ENCODE measurements at places on chromosomes 13 and 19.

DNA sequence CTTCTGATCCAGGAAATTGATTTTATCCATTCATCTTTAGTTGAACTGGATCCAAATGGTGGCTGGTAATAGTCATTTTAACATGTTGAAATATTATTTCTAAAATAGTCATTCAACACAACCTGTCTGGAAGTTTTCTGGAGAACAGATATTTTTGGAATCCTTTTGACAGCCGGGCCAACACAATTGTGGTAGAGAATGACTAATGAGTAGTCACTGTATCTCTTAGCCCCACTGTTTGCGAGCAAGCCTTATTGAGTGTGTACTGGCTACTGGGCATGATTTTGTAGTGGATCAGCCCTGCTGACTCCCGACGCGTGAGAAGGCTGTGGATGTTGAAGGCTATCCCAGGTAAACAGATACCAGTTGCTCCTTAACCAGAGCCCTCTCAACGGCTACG is 383.4 kb downstream of the ZNF536 start:
- DNase-seq: no peak

DNA sequence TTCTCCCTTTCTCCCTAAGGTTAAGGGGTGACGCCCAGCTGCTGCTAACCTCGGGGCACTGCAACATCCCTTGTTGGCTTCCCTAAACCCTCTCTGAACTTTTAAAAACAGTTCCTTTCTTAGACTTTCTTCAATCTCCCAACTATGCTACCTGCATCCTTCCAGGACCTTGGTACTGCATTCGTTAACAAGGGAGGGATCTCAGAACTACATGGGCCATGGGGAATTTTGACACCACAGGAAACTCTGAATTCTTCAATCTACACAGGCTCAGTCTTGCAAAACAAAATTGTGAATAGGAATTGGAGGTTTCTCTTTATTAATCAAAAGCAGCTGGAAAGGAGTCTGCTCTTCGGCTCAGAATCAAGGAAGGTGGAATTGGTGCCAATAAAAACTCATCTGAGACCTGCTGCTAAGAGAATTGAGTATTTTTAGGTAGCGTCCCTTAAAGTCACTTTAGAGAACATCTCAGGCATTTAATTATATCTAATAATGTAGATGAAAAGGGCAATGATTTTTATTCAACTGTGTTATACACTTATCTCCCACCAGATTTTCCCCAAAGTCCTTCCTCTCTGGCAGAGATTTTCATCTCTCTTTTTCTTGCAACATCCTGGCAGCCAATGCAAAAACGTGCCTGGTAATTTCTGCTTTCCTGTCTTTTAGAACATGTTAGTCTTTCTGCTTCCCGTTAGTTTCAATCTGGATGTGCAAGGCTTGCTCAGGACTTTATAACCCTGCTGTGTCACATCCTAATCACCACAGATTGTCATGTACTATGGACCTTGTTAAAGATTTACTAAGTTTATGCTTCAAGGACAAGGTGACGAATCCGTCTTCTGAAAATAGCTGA is 69.1 kb upstream of the SLC15A1 start:
- DNase-seq: no peak

DNA sequence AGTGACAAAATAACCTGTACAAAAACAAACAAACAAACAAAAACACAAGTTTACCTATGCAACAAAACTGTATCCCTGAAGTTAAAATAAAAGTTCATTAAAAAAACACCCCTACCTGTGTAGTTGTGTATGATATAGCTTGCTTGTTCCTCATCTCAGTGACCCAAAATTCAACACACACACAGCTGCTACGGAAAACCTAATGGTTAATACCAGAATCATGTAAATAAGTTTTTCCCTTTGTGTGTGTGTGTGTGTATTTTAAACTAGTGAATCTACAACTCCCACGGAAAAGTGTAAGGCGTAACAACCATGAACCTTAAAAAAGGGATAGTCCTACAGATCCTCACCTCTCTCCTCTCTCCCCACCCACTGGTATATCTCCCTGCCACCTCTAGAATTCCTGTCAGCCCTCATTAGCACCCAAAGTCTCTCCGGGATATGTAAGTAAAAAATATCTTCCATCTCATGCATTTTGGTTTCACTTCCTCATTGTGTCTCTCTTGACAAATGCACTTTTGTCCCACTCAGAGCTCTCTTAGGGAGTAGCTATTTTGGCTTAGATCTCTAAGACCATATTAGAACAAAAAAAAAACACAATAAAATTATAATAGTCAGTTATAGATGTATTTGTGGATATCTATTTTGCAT is 2236.5 kb downstream of the PCDH9 start:
- DNase-seq: no peak

GRCh38 chr19:35828692-35829301 is 16.2 kb upstream of the PRODH2 start:
- peak; percentile 38 for DNase-seq

DNA sequence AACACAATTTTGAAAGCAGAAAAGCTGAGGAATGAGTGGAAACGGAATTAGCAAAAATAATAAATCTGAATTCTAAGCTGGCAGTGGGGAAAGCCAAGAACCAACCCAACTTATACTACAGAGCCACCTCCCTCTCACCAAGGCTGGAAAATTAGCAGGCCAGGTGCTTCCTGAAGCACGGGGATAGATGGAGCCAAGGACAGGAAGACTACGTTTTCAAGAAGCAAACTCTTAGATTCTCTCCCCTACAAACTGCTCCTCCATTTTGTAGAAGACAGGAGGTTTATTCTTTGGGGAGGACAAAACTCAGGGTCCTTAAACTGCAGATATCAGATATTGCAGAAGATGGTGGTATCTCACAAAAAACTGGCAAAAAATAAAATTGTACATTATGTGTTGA is 8.8 kb downstream of the CCDC70 start:
- no peak for DNase-seq

DNA sequence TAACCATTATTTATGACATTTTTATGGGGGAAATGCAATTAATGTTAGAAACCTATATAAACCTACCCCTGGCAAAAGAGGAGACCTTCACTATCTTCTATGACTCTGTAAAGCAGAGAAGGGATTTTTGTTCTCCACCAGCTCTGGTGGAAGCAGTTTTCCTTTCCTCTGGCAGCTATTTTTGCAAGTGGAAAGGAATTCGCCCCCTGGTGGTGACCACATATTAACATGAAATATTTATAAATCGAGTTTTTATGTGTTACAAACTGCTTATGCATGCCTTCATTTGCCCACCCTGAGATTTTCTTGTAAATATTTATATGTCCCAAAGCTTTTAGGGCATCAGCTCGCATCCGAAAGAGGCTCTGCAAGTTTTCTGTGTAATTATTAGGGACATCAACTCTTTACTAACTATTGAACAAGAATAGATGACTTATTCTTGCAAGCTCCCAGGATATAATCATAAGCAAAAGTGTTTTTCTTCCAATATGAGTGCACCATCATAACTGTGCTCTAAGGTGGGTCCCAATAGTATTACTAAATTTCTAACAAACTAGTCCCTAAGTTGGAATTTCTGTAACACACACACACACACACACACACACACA is 62.4 kb downstream of the SERTM1 start:
- peak; percentile 5 for DNase-seq

DNA sequence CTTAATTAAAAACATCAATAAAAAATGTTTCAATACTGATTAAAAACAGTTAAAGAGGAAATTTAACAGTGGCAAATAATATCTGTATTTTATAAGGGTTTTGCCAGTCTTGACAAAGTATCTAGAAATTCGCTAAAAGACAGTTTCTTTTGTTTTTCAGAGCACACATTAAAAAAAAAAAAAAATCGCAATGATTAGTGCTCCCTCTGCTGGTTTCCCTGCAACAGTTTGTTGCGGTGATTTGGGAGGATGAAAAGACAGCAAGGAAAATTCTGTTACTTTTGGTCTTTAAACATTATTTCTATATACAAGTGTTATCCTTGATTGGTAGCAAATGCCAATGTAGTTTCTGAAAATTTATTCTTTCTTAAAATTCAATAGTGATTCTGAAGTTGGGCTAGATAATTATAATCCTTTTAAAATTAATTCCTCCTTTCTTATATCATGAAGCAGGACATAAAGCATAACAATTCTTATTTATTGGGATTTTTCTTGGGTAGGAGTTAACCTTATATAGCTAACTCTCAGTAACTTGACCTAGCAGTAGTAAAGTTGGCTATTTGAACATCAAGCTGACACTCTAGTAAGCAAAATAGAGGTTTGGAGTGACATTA is 23.1 kb upstream of the SPRY2 start:
- no peak for DNase-seq

DNA sequence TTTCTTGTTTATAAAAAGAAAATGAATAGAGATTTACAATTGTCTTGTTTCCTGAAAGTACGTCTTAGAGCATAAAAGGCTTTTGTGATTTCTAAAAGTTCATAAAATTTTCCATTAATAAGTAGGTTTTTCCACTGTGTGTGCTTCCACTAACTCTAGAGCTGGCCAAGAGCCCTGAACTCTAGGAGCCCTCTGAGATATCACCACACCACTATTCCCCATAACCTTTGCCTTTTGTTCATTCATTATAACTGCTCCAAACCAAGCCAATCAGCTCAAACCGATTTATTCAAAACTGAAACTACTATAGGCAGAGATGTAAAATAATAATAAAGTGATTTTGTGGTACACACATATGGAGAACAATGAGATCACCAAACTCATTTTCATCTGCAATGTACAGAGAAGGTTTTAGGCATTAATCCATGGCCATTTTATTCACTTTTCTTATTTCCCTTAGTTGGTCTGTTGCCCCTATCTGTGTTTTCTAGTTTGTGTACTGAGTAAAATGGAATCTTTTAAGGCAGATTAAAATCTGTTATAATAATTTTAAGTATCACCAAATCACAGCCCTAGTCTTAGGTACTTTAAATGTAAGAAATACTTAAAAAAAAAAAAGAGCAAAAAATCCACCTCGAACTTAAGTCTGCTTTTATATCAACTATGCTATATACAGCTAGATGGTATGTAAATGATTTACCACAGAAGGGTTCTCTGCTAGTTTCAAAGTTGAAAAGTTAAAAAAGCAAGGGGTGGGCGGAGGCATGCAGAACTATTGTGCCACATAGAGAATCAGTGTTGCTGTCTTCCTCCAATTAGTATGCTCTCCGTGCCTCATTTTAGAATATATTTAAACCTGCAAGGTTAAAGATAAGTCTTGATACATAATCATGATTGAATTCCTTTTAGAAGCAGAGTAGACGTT is 311.3 kb downstream of the KLF12 start:
- DNase-seq: no peak

- no peak for DNase-seq
Observed at GRCh38 chr13:62337109-62337880, 921.6 kb upstream of the PCDH20 start.

DNA sequence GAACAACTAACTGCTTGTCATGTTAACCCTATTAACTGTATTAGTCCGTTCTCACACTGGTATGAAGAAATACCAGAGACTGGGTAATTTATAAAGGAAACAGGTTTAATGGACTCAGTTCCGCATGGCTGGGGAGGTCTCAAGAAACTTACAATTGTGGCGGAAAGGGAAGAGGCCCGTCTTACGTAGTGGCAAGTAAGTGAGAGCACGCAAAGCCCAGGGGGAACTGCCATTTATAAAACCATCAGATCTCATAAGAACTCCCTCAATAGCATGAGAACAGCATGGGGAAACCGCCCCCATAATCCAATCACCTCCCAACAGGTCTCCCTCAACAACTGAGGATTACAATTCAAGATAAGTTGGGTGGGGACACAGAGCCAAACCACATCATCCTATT is 34.7 kb downstream of the PHF11 start:
- no peak for DNase-seq

DNA sequence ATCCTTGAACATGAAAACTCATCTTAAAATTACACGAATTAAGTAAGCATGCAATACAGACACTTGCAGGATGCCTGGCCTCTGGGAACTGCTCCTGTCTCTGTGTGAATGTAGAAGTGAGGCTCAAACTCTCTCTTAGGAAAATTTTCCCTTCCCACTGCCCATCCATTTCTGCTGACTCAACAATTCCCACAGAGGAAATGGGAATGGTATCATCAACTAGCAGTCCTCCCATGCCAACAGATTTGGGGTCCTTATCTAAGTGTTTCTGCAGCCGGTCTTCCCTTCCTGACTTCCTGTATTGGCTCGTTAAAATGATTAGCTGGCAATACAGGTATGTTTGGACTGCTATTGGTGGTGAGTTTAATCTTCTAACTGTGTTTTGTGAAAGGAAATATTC is 85.8 kb downstream of the DOCK9 start:
- no peak for DNase-seq

GRCh38 chr13:46773541-46773940 is 23.4 kb downstream of the ESD start:
- DNase-seq: no peak

GRCh38 chr13:29800687-29801086 is 49.7 kb downstream of the UBL3 start:
- DNase-seq: no peak

DNA sequence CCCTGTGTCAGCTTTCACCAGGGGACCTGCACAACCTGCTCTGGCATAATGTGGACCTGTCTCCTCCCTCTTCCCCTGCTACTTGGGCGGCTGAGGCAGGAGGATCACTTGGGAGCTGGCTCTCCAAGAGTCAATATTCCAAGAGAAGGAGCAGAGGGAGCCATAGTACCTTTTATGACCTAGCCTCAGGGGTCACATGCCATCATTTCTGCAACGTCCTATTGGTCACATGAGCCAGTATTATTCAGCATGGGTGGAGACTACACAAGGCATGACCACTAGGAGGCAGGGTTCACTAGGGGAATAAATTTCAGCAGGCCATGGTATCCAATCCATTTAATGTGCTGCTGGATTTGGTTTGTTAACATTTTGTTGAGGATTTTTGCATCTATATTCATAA is 12.0 kb upstream of the SHFL start:
- peak; percentile 54 for DNase-seq

- no peak for DNase-seq
Observed at GRCh38 chr19:51503286-51503817, 1.8 kb upstream of the SIGLEC12 start.

GRCh38 chr13:68369739-68370138 is 1139.6 kb upstream of the PCDH9 start:
- no peak for DNase-seq

DNA sequence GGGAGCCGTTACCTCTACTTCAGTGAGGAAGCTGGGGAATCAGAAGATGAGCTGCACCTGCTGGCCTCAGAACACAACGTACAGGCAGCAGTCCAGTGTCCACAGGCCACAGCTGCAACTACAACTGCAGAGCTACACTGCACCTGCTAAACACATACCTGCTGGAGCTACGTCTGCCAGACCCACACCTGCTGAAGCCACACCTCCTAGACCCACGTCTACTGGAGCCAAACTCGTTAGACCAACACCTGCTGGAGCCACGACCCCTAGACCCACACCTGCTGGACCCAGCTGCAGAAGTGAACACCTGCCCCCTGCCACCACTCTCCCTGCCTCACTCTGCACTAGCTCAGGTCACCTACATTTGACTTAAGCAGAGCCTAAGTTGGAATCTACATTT is 169.9 kb downstream of the USP12 start:
- DNase-seq: no peak

GRCh38 chr19:54469496-54469934 is 3.6 kb downstream of the CDC42EP5 start:
- no peak for DNase-seq
